B cell (primary cell): ENCODE measurements at places on chromosomes 2 and 18. TPM values are rescaled to one million over a fixed set of nuclear protein-coding genes. Genes with fewer than 3 reads are reported as not detected.

Gene ALPP
- total RNA-seq: not detected in 2 replicates

Gene SMYD5
- total RNA-seq: 39.2 and 41.0 TPM in 2 replicates

Gene GAD1
- not detected in 2 replicates for total RNA-seq

- DNase-seq: no peak
These were observed 112.1 kb downstream of the UPP2 start for GRCh38 chr2:158213773-158214172.
